ENCODE measurements at places on chromosomes 4 and X.

DNA sequence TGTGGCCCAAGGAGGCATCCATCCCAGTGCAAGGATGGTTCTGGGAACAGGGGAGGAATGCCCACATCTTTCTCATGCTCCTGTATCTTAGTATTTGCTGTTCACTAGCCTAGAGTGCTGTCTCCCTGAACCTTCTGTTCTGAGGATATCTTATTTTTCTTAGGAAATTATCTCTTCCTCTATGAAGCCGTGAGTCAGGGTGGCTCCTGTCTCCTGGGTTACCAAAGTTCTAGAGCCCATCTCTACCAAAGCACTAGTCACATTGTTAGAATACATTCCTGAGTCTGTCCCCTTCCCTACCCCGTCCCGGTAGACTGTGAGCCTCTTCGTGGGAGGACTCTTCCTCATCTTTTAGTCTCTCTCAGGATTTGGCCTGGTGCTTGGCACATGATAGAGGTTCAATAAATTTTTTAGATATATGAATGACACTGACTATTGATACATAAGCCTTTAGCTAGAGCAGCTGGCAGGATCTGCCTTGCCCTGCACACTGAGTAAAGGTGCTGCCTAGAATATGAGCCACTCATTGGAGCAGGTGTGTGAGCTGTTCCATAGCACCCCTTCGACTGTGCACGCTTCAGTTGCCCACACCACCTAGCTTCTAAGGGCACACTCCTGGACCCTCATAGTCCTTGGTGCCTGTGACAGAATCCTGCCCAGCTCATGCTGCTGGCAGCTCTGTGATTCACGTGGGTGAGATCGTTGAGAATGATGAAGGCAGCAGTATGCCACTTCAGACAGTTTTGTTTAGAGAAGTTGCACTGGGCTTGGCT, 13.3 kb downstream of the CXCR3 start:
- peaks cover 62% of the 10 kb centered on the region for H3K36me3 ChIP-seq
- H3K27me3 ChIP-seq: no peaks in the 10 kb centered on the region
- H3K4me1 ChIP-seq: peaks cover 44% of the 10 kb centered on the region
- no peak overlapping the region for H3K4me3 ChIP-seq
- DNase-seq: no peak
- peak overlapping the region; percentile 89 for H3K27ac ChIP-seq

- no peak for DNase-seq
- peaks cover 2% of the 10 kb centered on the region for H3K36me3 ChIP-seq
- no peaks in the 10 kb centered on the region for H3K27me3 ChIP-seq
- H3K4me3 ChIP-seq: no peak overlapping the region
- no peak overlapping the region for H3K27ac ChIP-seq
Measured at GRCh38 chrX:120463241-120463640, 5.9 kb downstream of the LAMP2 start.

GRCh38 chr4:125838924-125839323, 524.2 kb downstream of the FAT4 start:
- H3K4me1 ChIP-seq: no peaks in the 10 kb centered on the region
- H3K27me3 ChIP-seq: no peaks in the 10 kb centered on the region
- no peak overlapping the region for H3K27ac ChIP-seq
- H3K36me3 ChIP-seq: no peaks in the 10 kb centered on the region
- no peak overlapping the region for H3K4me3 ChIP-seq

GRCh38 chr4:138977524-138977923, 38.1 kb upstream of the NOCT start:
- no peaks in the 10 kb centered on the region for H3K36me3 ChIP-seq
- no peaks in the 10 kb centered on the region for H3K27me3 ChIP-seq
- peaks cover 2% of the 10 kb centered on the region for H3K4me1 ChIP-seq
- H3K27ac ChIP-seq: no peak overlapping the region
- DNase-seq: no peak

GRCh38 chr4:31461421-31461820, 741.3 kb downstream of the PCDH7 start:
- no peak overlapping the region for H3K4me3 ChIP-seq
- H3K27ac ChIP-seq: no peak overlapping the region
- H3K4me1 ChIP-seq: no peaks in the 10 kb centered on the region

DNA sequence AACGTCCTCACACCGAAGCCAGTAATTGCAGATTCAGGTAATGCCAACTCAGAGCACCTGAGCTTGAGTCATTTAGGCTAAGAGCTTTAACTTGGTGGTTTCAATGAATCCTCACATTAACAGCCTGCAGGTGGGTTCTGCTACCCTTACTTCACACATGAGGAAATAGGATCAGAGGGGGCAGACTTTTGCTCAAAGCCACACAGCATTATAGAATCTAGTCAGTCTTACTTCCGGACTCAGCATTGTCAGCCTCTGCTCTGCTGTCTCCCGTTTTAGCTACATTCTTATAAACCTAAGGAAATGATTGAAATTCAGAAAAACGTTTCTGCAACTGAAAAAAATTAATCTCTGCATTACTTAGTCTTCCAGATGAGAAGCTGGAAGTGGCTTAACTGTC, 6.0 kb downstream of the C4orf50 start:
- H3K36me3 ChIP-seq: no peaks in the 10 kb centered on the region
- no peak overlapping the region for H3K4me3 ChIP-seq
- no peak for DNase-seq
- peaks cover 32% of the 10 kb centered on the region for H3K27me3 ChIP-seq
- H3K4me1 ChIP-seq: peaks cover 4% of the 10 kb centered on the region

GRCh38 chr4:110733901-110734300, 111.0 kb upstream of the PITX2 start:
- H3K36me3 ChIP-seq: no peaks in the 10 kb centered on the region
- H3K4me3 ChIP-seq: no peak overlapping the region
- H3K27me3 ChIP-seq: no peaks in the 10 kb centered on the region
- no peaks in the 10 kb centered on the region for H3K4me1 ChIP-seq

DNA sequence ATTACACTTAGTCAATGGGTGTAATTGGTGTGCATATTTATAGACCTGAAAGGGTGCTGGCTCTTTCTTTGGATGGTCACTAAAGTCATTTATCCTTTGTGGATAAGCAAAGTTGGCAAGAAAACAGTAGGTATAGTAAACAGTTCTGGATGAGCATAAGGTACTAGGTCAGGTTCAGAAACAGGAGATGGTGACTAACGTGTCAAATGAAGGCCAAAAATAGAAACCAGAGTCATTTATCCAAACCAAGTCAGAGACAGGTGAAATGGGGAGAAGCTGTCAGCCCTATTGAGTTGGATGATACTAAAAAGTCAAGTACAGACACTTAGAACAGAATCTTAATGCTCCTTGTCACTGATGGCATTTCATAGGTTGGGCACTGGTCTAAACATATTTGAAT, 313.1 kb downstream of the KLHL13 start:
- no peak overlapping the region for H3K4me3 ChIP-seq
- no peaks in the 10 kb centered on the region for H3K4me1 ChIP-seq
- no peak for DNase-seq
- no peaks in the 10 kb centered on the region for H3K27me3 ChIP-seq
- no peaks in the 10 kb centered on the region for H3K36me3 ChIP-seq
- no peak overlapping the region for H3K27ac ChIP-seq

DNA sequence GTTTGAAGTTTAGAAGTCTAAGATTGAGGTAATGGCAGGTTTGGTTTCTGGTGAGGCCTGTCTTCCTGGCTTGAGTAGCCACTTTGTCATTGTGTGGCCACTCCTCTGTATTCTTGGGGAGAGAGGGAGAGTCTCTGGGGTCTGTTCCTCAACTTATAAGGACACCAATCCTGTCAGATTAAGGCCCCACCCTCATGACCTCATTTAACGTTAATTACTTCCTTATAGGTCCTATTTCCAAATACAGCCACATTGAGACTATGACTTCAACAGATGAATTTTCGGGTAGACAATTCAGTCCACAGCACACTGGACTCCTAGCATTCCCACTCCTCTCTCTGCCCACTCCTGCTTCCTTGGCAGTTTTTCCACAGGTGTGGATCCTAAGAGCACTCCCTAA, 350.8 kb upstream of the CASK start:
- no peak for DNase-seq
- no peaks in the 10 kb centered on the region for H3K27me3 ChIP-seq
- no peaks in the 10 kb centered on the region for H3K36me3 ChIP-seq
- H3K4me1 ChIP-seq: no peaks in the 10 kb centered on the region
- no peak overlapping the region for H3K27ac ChIP-seq

- H3K27me3 ChIP-seq: no peaks in the 10 kb centered on the region
- H3K27ac ChIP-seq: no peak overlapping the region
- no peaks in the 10 kb centered on the region for H3K4me1 ChIP-seq
- H3K36me3 ChIP-seq: no peaks in the 10 kb centered on the region
Measured at GRCh38 chr4:166991006-166991561, 243.2 kb downstream of the SPOCK3 start.

DNA sequence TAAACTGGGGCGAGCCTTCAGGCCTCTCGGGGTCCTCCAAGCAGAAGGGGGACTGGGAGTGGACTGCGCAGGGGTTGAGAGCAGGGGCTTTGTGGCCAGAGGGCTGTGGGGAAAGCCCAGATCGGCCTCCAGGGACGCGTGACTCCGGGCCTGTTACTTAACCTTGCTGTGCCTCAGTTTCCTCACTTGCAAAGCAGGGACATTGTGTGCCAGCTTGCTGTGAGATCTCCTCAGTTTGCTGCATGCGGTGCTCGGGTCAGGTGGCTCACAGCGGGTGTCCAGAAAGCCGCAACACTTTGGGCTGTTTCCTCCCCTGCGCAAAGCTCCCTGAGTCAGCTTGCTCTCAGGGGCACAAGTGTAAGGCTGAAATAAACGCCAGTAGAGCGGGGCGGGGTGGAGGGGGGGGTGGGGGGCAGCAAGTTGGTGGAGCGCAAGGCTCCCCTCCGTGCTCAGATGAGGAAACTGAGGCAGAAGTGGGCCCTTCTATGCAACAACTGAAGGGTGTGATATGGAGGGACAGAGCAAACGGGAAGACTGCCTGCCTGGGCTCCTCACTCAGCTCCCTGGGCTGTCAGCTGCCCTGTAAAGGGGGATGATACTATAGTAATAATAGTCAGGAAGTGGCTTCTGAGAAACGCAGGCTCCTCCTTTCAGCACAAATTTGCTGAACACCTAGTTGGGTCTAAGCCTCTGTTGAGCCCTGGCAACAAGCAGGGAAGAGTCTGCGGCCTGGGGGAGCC, 101.0 kb downstream of the HMX1 start:
- no peak for DNase-seq
- H3K4me3 ChIP-seq: no peak overlapping the region
- no peaks in the 10 kb centered on the region for H3K36me3 ChIP-seq
- H3K4me1 ChIP-seq: no peaks in the 10 kb centered on the region
- H3K27me3 ChIP-seq: no peaks in the 10 kb centered on the region

DNA sequence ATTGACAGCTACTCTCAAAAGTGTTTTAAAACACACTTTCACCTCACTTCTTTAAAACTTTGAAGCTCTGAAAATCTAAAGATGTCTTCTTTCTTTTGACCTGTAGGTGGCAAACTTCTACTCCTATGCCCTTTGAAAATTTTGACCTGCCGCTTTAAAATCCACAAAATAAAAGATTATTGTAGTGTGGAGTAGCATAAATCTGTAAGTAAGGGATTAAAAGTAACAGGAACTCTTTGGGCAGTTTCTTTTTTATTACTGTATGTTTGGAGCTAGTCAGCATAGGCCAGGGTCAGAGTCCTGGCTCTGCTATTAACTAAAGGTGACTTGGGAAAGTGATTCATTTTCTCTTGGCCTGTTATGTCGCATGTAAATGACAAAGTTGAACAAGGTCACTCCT, 25.5 kb downstream of the BBS12 start:
- H3K36me3 ChIP-seq: no peaks in the 10 kb centered on the region
- H3K27ac ChIP-seq: no peak overlapping the region
- no peak for DNase-seq
- no peak overlapping the region for H3K4me3 ChIP-seq
- H3K4me1 ChIP-seq: peaks cover 18% of the 10 kb centered on the region

GRCh38 chrX:148865277-148866210, 365.1 kb downstream of the AFF2 start:
- no peak for DNase-seq
- no peaks in the 10 kb centered on the region for H3K4me1 ChIP-seq

DNA sequence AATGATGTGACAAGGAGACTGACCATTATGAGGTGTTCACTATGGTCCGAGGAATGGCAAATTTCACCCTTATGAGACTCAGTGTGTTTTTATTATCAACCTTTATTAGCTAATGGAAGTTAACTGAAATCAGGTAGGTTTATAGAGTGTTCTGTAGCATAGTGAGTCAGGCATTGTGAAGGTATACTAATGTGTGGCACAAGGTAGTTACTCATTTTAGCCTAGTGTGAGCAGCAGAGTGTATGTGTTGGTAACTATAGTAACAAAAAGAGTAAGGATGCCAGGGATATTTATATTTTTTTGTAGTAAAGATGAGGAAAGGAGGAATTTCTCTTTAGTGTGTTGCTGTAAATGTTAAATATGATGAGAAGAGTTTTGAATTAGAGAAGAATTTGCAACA, 12.0 kb downstream of the PDLIM5 start:
- no peaks in the 10 kb centered on the region for H3K27me3 ChIP-seq
- H3K36me3 ChIP-seq: peaks cover 7% of the 10 kb centered on the region
- no peaks in the 10 kb centered on the region for H3K4me1 ChIP-seq
- no peak for DNase-seq

DNA sequence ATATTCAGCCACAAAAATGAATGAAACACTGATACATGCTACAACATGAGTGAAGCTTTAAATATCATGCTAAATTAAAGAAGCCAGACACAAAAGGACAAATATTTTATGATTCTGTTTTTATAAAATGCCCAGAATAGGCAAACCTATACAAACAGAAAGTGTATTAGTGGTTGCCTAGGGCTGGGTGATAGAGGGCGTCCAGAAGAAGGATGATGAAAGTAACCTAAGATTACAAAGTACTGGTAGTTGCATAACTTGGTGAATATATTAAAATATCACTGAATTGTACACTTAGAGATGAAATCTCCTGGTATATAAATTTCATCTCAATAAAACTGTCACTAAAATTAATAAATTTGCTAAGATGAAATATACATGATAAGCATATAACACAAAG, 67.5 kb downstream of the FBXW7 start:
- H3K27ac ChIP-seq: no peak overlapping the region
- peaks cover 29% of the 10 kb centered on the region for H3K36me3 ChIP-seq
- no peak for DNase-seq
- no peaks in the 10 kb centered on the region for H3K27me3 ChIP-seq
- H3K4me3 ChIP-seq: no peak overlapping the region
- peaks cover 15% of the 10 kb centered on the region for H3K4me1 ChIP-seq

- H3K36me3 ChIP-seq: no peaks in the 10 kb centered on the region
- no peak overlapping the region for H3K4me3 ChIP-seq
- H3K27me3 ChIP-seq: no peaks in the 10 kb centered on the region
- DNase-seq: no peak
- no peaks in the 10 kb centered on the region for H3K4me1 ChIP-seq
- H3K27ac ChIP-seq: no peak overlapping the region
Measured at GRCh38 chr4:66273110-66273509, 602.8 kb upstream of the EPHA5 start.

DNA sequence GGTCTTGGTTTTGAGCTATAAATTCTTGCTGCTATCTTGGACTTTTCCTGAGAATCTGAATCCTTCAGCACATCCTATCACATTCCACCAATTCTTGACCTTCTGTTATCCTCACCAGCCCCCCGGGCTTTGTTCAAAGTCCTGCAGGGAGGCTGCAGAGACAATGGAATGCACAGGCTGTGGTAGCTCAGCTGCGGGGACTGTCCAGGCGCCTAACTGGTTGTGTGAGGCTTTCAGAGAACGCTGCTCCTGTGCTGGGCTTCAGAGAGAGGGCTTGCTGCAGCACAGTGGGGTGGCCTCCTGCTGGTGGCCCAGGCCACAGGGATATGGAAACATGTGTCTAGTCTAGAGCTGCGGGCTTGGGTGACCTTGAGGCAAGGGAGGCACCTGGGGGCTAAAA, 196.3 kb upstream of the GATB start:
- no peak overlapping the region for H3K4me3 ChIP-seq
- no peaks in the 10 kb centered on the region for H3K4me1 ChIP-seq
- DNase-seq: no peak
- no peak overlapping the region for H3K27ac ChIP-seq
